Diencephalon (tissue), 1 donor: ENCODE measurements at places on chromosomes 2 and 18. TPM values are rescaled to one million over a fixed set of nuclear protein-coding genes. Genes with fewer than 3 reads are reported as not detected.

The SCG2 gene
- 179 TPM for total RNA-seq

The MSTN gene
- 5.3 TPM for total RNA-seq

The CYS1 gene
- total RNA-seq, result 1.2 TPM

The NDUFB3 gene
- total RNA-seq, result 57.7 TPM

The NEU4 gene
- total RNA-seq, result 0.92 TPM

The RNF125 gene
- total RNA-seq, result 4.4 TPM

The PCARE gene
- 0.23 TPM for total RNA-seq

The UGT1A7 gene
- total RNA-seq, result not detected

The CRYBA2 gene
- total RNA-seq, result not detected

The ACADL gene
- 4.8 TPM for total RNA-seq

The AAMP gene
- 95.5 TPM for total RNA-seq

The ARL4C gene
- 60.4 TPM for total RNA-seq
